Stimulated activated memory B cell treated with anti-CD40 and anti-IgM and Interleukin-4, amounts not matched to agents 10 μg/mL and 1 μg/mL and 100 μg/mL, for 72 hours (primary cell): ENCODE measurements at places on chromosomes 7 and 10.

DNA sequence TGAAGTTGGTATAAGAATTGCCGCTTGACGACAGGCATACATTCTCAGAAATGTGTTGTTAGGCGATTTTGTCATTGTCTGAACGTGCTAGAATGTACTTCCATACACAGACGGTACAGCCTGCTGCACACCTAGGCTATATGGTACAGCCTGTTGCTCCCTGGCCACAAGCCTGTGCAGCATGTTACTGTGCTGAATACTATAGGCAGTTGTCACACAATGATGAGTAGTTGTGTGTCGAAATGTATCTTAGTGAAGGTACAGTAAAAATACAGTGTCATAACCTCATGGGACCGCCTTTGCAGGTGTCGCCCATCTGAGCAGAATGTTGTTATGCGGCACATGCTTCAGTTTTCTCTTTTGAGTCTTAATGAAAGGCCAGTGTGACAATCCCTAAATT, 66.5 kb downstream of the SHH start:
- ATAC-seq = no peak

- no peak for ATAC-seq
Measured at GRCh38 chr10:112988839-112989406, 38.9 kb downstream of the TCF7L2 start.

- no peak for ATAC-seq
Measured at GRCh38 chr7:39651265-39651664, 27.9 kb downstream of the RALA start.

GRCh38 chr7:86837235-86837634, 193.5 kb downstream of the GRM3 start:
- ATAC-seq = peak; percentile 25

GRCh38 chr7:64882341-64883112, 20.5 kb upstream of the ZNF273 start:
- peak; percentile 58 for ATAC-seq

DNA sequence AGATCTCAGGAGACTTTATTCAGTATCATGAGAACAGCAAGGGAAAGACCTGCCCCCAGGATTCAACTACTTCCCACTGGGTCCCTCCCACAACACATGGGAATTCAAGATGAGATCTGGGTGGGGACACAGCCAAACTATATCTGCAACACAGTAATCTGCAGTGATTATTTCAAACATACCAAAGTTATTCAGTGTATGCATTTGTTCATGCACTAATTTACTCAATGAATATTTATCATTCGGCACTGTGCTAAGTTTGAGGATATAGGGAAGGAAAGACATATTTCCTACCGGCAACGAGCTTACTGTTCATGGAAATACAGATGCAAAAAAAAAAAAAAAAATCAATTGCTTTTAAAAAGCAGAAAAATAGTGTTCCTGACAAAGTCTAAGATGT, 91.6 kb upstream of the IMMP2L start:
- ATAC-seq = no peak

DNA sequence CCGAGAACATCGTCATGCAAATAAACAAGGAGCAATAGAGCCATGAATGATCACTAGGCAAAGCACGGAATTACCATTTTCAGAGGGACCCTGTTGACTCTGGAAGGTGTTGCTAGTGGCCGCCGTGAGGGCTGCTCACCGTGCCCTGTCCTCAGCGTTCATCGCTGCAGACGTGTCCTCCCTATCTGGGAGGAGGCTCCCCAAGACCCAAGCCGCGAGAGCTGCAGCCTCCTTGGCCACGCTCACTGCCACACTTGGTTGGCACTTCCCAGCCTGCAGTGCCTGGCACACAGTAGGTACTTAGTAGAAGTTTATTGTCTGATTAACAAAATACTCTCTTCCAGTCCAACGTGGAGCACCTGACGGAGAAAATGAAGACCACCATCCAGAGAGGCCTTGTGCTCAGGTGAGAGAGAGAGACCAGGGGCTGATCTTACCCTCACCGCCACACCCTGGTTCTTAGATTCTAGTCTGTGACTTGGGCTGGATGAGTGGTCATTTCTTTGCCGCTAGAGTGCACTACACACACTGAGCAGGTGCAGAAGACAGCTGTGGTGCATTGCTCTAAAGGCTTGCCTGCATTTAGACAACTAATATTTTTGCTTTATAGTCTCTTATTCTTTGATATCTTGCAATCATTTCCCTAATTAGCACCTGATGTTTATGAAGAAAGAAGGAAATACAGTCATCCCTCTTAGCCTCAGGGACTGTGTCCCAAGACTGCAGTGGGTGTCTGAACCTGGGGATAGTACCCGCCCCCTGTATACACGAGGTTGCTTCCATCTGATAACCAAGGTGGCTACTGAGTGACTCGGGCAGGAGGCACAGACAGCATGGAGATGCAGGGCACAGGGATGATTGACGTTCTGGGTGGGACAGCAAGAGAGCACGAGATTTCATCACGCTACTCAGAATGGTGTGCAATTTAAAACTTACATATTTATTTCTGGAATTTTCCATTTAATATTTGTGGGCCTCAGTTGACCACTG, 40.3 kb downstream of the PITRM1 start:
- no peak for ATAC-seq

DNA sequence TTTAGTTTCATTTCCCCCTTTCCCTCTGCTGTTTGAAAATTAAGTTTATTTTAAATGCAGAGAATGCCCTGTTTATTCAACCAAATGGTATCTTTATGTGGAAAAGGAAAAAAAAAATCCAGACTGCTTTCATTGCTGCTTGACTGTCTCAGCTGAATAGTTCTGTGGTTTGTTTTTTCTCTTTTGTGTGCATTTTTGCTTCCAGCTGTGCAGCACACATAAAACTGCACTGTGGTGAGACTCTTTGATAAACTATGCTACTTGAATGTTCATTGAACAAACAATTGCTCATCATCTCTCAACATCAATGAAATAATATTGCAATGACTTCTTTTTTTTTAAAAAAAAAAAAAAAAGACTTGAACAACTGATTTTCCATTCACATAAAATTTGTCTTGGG, 78.6 kb upstream of the GLI3 start:
- no peak for ATAC-seq

GRCh38 chr7:155506854-155507337, 39.5 kb downstream of the CNPY1 start:
- no peak for ATAC-seq

- no peak for ATAC-seq
Measured at GRCh38 chr10:61280303-61280702, 172.9 kb downstream of the TMEM26 start.
